ENCODE measurements at places on chromosomes 5 and 9.

DNA sequence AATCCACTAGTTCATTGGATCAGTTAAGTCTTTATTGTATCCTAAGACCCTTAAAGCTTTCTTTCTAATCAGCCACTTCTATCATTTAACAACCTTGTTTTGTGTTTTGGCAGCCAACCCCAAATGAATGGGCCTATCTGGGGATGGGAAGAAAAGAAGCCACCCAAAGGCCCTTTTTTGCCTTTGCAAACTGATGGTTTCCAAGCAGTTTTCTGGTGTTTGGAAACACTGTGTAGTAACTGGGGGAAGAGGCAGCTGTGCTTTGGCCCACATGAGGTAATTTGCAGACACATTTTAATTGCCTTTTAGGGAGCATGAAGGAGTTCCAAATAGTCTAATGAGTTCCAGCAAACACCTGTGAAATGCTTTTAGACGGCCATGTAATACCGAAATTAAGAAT is 1751.3 kb upstream of the WWC1 start:
- no peak for DNase-seq

- DNase-seq = peak; percentile 15
Observed at GRCh38 chr5:168114444-168115017, 176.9 kb upstream of the WWC1 start.

- no peak for DNase-seq
Observed at GRCh38 chr5:171637811-171638210, 147.8 kb upstream of the SMIM23 start.

GRCh38 chr5:74586856-74587255 is 53.7 kb downstream of the ENC1 start:
- no peak for DNase-seq

DNA sequence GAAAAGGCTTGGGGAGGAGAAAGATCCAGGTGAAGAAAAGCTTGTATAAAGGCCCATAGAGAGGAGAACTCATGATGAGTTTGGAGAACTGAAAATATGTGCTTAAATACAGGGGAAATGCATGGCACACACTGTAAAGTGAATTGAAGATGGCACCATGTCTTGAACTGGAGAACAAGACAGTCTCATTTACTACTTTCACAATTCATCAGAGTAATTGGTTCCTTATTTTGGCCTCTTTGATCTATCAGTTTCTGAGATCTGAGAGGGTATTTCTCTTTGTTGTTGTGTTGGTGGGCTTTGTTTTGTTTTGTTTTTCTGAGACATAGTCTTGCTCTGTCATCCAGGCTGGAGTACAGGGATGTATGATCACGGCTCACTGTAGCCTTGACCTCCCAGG is 98.2 kb downstream of the CEMIP2 start:
- DNase-seq = no peak

DNA sequence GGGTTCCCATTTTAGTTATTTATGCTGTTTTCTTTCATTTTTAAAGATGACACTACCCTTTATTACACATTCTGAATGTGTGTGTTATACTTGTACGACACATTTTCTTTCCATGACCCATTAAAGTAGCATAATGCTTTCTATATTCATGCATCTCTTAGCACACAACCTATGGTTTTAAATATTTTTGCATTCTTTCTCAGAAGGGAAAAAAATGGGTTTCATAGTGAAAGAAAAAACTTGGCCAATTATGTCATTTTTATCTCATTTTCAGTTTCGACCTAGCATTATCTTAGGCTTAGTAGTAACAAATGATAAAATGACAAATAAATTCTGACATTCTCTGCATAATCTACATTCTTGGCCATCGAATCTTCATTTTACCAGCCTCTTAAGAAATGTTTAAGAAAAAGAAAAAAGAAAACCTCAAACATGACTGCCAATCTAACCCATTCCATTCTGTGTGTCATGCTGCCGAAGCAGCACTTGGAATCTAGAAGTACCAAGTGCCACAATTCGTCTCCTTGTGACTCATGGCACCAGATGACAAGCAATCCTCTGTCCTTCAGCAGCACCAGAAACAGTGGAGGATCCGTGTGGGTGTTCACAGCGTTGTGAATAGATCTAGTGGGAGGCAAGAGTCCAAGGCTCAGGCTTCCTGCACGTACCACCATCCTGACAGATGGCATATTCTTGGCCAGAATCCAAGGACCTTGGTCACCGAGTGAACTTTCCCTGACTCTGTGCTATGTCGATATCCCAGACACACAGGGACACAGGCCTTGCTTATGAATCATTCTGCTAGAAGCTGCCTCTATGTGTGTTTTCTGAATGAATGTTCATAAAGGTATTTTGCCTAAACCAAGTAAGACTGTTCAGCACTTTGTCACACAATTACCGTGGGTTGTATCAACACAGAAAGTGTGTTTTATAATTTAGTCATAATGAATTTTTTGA is 502.7 kb downstream of the NR2F1-AS1 start:
- DNase-seq = no peak

DNA sequence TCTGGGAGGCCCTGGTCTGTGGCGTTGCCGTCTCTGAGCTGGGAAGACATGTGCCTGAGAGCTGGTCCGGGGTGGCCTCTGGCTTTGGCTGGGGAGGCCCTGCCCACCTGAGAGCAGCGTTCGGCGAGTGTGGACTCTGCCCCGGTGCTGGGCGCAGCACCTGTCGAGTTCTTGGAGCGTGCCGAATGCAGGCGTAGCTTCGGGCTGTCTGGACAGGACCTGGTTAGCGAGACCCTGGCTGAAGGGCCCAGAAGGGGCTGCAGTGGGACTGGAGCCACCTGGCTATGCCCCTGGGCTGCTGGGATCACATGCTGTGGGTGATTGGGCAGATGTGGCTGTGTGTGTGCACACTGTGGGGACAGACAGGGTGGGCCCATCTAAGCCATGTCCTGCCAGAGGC is 56.5 kb downstream of the RXRA start:
- DNase-seq = no peak

DNA sequence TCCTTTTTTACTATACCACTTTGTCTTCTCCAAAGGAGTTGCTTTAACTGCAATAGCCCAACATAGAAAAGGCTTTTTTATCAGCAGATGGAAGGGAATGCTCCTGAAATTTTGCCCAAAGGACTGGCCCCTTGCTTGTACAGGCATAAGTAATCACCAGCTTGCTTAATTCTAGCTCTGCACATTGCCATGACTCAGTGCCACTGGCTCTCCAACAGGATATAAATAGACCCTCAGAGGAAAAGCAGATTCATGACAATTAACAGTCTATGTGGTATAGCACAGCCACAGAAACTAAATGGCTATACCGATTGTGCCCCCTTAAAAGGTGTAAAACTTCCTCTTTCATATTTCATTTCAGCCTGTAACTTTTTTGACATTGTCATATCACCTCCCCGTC is 227.0 kb downstream of the ZNF608 start:
- DNase-seq = no peak

GRCh38 chr9:129752900-129753729 is at the start of gene PTGES:
TSS of gene PTGES (minus strand) at chr9:129753042. CDS start at chr9:129753012, 30 bp downstream.
- peak; percentile 55 for DNase-seq

GRCh38 chr5:14851050-14851419 is 20.5 kb downstream of the ANKH start:
- no peak for DNase-seq

GRCh38 chr5:155091063-155091648 is 77.6 kb downstream of the KIF4B start:
- DNase-seq = no peak

DNA sequence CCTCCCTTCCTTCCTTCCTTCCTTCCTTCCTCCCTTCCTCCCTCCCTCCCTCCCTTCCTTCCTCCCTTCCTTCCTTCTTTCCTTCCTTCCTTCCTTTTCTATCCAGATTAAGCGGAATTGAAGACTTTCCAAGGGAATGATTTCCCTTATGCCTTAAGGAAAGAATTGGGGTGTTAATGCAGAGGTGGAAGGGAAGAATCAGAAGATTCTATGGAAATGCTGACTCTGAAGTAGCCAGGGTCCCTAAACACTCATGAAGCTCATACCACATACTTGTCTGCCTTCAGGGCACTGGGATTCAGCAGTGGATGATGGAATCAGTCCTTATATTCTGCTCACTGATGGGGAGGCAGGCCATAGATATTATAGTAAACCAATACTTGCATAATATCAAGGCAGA is 48.2 kb downstream of the TNC start:
- no peak for DNase-seq

DNA sequence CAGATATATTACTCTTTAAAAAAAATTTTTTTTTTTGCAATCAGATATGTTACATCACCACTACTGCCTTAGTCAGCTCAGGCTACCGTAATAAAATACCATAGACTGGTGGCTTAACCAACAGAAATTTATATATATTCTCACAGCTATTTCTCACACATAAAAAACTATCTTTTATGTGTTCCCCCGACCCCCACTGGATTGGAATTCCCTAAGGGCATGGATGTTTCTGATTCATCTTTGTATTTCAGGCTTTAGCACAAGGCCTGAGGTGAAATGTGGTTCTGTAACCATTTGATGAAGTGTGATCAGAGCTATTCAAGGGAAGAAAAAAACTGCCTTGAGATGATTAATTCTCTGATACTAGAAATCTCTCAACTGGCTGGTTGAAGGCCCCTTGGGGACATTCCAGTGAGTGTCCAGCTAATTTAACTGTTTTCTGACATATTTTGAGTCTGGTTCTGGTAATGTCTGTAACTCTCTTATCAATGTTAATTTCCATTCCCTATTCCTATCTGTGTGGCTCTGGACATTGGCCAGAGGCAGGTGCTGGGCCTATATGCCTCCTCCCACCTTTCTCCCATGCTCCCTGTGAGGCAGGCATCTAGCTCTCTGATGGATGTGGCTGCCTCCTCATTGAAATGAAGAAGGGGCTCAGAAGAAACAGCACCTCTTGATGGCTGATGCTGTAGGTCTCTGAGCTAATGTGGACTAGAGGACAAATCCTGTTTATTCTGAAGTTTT is 2.5 kb downstream of the CD14 start:
- DNase-seq = no peak

GRCh38 chr9:14864309-14864708 is 45.9 kb downstream of the FREM1 start:
- no peak for DNase-seq

GRCh38 chr9:100308965-100309564 is 43.7 kb downstream of the TEX10 start:
- DNase-seq = no peak

- DNase-seq = no peak
Observed at GRCh38 chr5:170522211-170523141, 18.7 kb downstream of the KCNIP1 start.

DNA sequence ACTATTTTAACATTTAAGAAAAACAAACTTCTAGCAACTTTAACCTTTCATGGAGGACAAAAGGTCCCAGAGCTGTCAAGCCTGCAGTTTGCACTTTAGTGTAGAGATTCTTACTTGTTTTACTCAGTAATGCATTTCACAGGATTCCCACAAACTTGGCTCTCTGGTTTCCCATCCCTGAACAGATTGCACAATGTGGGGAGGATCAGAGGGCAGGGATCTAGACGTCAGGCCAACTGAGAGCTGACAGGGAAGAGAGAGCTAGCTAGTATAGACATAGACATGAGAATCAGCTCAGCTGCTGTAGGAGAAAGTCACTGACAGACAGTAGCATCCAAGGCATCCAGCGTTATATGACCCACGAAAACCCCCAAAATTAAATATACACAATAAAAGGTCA is 20.9 kb upstream of the BNIP1 start:
- DNase-seq = no peak

- no peak for DNase-seq
Observed at GRCh38 chr9:121860744-121861143, 209.3 kb downstream of the DAB2IP start.

- no peak for DNase-seq
Observed at GRCh38 chr5:1770443-1770802, 29.2 kb downstream of the MRPL36 start.
